ENCODE measurements at places on chromosomes 5 and 9.
A peak's percentile ranks its signal among the peaks of the same experiment; 100 is the strongest.

- DNase-seq = no peak
These were observed 794.0 kb downstream of the EFNA5 start for GRCh38 chr5:106876665-106877194.

GRCh38 chr9:124849801-124850200 lies 3.5 kb upstream of the WDR38 start:
- DNase-seq = no peak

- no peak for DNase-seq
These were observed 3.2 kb downstream of the CDKN2B start for GRCh38 chr9:22005702-22006606.

- peak; percentile 8 for DNase-seq
These were observed 52.3 kb downstream of the TLE4 start for GRCh38 chr9:79623799-79624721.

GRCh38 chr5:43981556-43981955 lies 378.6 kb downstream of the NNT start:
- no peak for DNase-seq

- no peak for DNase-seq
These were observed 183.0 kb upstream of the CDH9 start for GRCh38 chr5:27221410-27221809.

DNA sequence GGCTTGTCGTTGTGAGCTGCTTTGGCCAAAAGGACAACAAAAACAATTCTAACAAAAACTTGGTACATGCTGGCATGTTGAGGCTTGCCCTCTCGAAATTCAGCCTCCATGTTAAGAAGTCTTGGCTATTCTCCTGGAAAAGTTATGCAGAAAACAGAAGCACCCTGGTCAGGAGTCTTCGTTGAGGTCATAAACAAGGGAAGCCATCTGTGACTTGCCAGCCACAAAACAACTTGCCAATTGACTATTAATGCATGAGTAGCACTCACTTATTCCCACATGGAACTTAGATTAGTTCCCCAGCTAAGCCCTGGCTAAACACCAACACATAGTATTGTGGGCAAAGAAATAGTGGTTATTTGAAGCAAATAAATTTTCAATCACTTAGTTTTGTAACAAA lies 521.0 kb upstream of the CHD1 start:
- no peak for DNase-seq
